ENCODE measurements at places on chromosomes 6 and 20. TPM values are rescaled to one million over a fixed set of nuclear protein-coding genes. Genes with fewer than 3 reads are reported as not detected.

- no peak for DNase-seq
Measured at GRCh38 chr6:45434381-45434700, 56.6 kb upstream of the SUPT3H start.

The TUBB2B gene
- total RNA-seq = 219 TPM

GRCh38 chr20:38460040-38460623 lies 12.5 kb upstream of the RALGAPB start:
- DNase-seq = peak; percentile 67

DNA sequence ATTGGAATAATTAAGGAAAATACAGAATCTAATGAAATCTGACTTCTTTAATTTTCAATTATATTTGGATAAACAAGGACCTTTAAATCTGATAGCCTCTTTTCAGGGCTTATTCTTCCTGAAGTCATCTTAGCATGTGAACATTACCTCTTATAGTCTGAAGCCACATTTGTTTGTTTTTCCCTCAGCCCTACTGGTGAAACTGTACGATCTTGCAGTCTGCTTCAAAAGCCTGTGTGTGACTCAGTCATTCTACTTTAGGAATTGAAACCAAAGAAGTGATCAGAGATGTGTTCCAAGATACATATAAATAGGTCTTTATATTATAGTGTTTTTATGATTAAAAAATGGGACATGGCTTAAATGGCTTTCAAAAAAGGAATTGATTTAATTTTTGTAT lies 67.5 kb downstream of the MACROD2 start:
- DNase-seq = no peak

DNA sequence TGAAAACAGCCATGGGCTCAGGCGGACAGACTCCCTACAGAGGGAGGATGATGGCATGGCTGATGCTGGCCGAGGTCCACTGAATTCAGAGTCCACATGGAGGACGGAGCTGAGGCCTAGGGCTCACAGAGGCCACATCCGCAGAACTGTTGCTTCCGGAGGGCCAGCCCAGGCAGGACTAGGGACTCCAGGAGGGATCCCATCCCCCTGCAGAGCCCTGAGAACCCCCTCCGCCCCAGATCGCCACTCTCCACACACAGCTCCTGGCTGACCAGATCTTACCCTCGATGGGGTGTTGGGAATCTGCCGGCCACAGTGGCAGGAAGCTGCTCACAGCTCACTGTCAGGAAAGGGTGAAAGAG lies 399.2 kb downstream of the TAF4 start:
- DNase-seq = no peak

The GABRR1 gene
- not detected for total RNA-seq

GRCh38 chr6:145733810-145734209 lies 1.5 kb downstream of the EPM2A start:
- DNase-seq = no peak

GRCh38 chr6:30722280-30723112 lies 2.3 kb downstream of the TUBB start:
- DNase-seq = no peak

GRCh38 chr6:24936641-24937317 lies 1.0 kb upstream of the RIPOR2 start:
- DNase-seq = no peak

The SLC17A4 gene
- total RNA-seq = not detected

- no peak for DNase-seq
Measured at GRCh38 chr6:148969603-148970061, 222.8 kb downstream of the UST start.

GRCh38 chr6:151535476-151536187 lies 41.8 kb downstream of the CCDC170 start:
- no peak for DNase-seq

The SPATA25 gene
- total RNA-seq = 0.87 TPM

- no peak for DNase-seq
Measured at GRCh38 chr6:138162955-138163575, 1.3 kb downstream of the ARFGEF3 start.

- DNase-seq = no peak
Measured at GRCh38 chr6:155040154-155040553, 45.0 kb downstream of the TIAM2 start.

The PHF10 gene
- total RNA-seq = 24.5 TPM

- DNase-seq = peak; percentile 9
Measured at GRCh38 chr6:148509800-148510581, 167.4 kb downstream of the SASH1 start.

The PRICKLE4 gene
- not detected for total RNA-seq

DNA sequence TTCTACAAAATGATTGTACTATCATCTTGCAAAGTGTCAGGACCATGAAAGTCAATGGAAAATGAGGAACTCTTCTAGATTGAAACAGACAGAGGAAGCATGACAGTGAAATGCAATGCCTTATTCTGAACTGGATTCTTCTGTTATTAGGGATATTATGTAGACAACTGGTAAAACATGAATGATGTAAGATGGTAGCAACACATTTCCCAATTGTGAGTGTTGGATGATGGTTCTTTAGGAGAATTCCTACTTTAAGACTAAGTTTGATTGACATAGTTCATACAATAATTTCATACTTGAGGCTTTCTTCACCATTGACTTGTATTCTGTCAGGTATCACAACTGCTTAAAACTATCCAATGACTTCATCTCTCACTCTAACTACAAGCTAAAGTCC lies 4.5 kb downstream of the UBE3D start:
- DNase-seq = no peak

- no peak for DNase-seq
Measured at GRCh38 chr6:143155681-143156080, 95.0 kb downstream of the AIG1 start.

The RBBP8NL gene
- 0.07 TPM for total RNA-seq

The OLIG3 gene
- not detected for total RNA-seq

- DNase-seq = no peak
Measured at GRCh38 chr6:22322103-22323030, 25.5 kb upstream of the PRL start.

The PGC gene
- not detected for total RNA-seq

The ISM1 gene
- 0.06 TPM for total RNA-seq

DNA sequence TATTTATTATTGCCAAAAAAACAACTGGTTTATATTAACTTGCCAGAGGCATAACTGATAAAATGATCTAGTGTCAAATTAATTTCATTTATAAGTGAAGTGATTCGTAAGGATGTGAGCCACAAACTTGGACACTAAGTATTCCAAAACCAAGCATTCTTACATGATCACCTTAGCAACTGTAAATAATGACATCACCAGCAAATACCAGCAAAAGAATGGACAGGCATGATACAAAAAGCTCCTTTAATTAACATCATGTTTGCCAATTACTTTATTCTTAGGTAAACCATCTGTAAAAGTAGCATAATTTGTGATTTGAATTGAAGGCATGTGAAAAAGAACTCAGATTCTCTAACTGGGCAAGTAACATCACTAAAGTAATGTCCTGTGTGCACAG lies 17.2 kb upstream of the FNDC1 start:
- no peak for DNase-seq

DNA sequence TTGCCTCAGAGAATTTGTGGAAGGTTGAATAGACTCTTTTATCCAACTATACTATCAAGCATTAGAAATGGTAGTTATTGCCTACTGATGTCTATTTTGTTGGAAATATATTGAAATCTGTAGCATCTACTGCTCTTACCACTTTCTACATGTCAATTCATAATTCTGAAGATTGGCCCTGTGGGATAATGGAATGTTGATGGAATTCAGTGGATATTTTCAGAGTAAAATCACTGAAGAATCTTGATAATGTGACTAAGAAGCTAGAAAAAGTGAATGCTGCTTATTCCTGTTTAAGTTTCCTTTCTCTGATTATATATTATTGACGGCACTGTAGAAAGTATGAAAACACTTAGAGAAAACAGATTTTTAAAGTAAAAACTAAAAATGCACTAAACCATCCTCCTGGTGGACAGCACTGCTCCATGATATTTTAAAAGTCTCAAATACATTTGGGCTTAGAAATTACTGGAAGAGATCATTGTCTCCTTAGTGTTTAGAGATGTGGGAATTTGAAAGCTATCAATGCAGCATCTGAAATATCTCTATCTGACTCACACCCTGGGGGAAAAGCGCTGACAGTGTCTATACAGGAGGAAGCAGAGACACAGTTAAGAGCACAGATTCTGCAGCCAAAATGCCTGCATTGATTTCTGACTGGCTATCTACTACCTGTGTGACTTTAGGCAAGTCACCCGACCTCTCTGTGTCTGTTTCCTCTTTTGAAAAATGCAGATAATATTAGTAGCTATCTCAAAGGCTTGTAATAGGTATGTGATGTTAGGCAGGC lies 37.9 kb upstream of the RCAN2 start:
- DNase-seq = no peak

The PSMB9 gene
- total RNA-seq = 20.5 TPM

DNA sequence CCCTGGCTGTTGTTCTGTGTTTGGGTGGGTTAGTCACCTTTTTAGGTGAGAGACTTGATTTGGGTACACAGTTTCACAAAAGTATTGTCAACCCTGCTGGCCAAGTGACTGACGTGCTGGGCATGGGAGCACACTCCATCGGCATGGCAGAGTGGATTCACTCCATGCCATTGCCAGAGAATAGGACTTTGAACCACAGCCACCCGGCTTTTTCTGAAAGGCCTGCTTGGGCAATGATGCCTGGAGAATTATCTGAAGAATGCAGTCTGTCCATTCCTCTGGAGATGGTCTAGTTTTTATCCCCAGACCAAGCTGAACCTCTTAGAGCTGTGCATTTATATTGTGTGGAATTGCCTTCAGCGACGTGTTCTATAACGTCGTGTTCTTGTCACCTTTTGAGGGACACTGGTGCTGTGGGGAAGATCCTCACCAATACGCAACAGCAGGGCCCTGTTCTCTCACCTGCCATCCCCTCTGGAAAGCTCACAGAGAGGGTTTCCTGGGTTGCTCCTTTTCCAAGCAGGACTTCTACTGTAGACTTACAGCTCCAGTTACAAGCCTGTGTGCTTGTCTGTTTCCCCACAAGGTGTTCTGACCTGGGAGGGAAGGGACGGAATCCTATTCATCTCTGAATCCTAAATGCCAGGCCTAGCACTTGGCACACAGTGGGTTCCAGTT lies 183.4 kb upstream of the AKAP12 start:
- no peak for DNase-seq

DNA sequence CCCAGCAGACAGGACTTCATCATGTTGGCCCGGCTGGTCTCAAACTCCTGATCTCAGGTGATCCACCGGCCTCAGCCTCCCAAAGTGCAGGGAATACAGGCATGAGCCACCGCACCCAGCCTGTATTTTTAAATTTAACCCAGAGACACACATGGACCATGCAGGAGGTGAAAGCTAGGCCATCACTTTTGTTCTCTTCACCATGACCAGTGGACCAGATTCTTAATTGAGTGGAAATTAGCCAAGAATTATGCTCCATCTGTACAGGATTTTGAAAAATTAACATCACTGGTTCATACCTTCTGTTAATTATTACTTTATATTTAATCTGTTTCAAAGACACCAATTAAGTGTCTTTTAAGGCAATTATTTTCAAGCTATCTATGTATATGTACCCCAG lies 493.6 kb upstream of the NOX3 start:
- no peak for DNase-seq

Data from epithelial cell of proximal tubule (primary cell).